ENCODE measurements at places on chromosomes 3 and 15.

DNA sequence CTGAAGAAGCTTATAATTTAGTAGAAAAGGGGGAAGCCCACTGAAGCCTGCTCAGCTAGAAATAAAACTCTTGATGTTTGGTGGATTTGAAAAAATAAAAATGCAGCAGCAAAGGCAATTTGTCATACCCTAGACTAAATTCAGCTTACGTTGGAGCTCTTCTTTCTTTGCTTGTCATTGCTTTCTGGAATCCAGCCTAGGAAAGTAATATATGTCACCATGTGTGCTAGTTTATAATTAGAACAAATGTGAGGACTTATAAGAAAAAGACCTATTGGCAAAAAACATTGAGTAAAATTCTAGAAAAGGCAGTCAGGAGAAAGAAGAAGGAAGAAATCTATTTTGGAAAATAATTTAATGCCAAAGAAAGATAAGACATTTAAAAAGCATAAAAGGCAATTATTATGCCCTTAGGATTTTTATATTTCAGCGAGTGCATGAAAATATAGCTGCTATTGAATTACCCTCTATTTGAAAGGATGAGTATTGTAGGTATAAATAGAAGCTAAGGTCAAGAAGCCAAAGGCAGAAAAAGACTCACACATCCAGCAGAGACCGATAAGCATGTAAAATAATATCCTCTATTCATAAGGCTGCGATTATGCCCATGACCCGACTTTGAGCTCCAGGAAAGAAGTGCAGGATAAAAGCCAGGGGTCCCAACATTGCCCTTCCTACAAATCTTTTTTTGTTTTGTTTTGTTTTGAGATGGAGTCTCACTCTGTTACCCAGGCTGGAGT is 10.6 kb upstream of the BTBD1 start:
- DNase-seq: no peak

DNA sequence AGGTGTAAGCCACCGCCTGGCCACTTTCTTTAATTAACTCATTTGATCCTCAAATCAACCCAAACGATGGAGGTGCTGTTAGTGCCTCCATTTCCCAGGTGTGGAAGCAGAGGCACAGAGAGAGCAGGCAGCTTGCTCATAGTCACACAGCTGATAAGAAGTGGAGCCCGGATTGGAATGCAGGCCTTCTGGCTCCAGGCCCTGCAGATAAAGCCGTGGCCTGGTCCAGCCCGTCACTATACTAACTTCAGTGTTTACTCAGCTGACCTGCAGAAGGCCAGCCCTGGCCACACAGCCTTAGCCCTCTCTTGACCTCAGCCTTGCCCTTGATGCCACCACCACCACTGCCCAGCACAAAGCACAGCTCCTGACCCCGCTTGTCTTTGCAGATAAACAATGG is 116.7 kb downstream of the NUP210 start:
- DNase-seq: no peak

DNA sequence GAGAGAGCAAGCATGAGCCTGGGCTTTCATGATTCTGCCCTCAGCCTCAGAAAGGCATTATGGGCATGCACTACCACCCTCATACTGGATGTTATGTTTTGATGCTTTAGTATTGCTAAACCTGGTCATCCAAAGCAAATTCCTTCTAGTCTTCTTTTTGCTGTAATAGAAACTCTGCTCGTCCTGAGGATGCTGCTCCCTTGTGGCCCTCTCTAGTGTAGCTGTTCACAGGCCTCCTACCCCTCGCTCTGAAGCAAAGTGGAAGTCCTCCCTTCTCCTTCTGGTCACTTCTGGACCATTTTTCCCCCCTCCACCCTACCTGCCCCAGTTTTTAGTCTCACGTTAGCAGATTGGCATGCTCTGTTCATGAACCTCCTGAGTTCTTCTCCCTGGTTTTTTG is 22.9 kb upstream of the CCNL1 start:
- DNase-seq: no peak

DNA sequence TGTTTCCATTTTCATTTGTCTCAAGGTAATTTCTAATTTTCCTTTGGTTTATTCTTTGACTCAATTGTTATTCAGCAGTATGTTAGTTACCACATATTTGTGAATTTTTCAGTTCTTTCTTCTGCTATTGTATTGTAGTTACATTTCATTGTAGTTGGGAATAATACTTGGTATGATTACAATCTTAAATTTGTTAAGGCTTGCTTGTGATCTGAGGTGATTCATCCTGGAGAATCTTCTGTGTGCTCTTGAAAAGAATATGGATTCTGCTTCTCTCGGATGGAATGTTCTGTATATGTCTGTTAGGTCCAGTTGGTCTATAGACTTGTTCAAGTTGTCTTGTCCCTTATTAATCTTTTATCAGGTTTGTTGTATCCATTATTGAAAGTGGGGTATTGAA is 63.4 kb upstream of the VEPH1 start:
- DNase-seq: no peak

DNA sequence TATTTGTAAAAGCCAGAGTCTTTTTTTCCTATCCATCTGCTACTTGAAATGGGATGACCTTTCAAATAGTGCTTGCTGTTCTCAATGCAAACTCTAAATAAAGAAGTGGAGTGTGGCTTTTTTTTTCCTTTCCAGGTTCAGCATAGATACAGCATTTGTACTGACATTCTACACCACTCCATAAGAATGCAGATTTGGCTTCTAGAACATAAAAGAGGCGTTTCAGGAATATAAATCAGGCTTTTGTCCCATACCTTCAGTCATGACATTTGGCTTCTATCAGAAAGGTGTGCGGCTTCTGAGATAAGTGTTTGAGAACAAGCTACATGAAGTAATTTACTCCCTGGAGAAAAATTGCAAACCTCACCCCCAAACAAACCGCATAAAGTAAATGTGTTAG is 553.1 kb downstream of the FHIT start:
- no peak for DNase-seq

DNA sequence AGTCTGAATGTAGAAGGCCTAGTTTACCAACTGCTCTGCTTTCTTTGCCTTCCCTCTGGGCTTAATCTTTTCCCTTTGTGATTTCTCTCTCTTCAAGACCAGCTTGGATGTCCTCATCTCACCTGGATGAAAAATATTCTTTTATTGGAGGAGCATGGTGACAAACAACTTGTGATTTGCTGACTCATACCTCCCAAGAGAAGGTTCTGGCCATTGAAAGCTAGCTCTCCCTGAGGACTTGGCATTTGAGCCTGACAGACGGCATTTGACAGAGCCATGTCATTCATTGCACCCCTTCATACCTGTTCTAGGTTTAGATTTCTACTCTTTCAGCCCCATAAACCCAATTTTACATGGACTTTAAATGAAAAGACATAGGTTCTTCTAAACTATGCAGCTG is 33.3 kb downstream of the ATG7 start:
- no peak for DNase-seq

DNA sequence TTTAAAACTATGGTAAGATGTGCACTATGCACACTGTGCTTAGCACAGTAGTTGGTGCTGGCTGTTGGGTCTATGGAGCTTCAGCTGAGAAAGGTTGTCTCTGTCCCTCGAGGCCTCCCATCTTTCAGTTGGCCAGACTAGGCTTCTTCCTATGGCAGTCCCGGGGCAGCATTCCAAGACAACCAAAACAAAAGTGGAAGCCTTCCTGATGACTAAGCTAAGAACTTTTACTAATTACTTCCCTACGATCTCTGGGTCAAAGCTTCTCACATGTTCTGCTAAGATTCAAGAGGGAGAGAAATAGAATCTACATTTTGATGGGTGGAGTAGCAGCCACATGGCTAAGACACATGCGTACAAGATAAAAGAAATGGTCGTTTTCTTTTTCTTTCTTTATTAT is 342.8 kb downstream of the TUSC7 start:
- no peak for DNase-seq

DNA sequence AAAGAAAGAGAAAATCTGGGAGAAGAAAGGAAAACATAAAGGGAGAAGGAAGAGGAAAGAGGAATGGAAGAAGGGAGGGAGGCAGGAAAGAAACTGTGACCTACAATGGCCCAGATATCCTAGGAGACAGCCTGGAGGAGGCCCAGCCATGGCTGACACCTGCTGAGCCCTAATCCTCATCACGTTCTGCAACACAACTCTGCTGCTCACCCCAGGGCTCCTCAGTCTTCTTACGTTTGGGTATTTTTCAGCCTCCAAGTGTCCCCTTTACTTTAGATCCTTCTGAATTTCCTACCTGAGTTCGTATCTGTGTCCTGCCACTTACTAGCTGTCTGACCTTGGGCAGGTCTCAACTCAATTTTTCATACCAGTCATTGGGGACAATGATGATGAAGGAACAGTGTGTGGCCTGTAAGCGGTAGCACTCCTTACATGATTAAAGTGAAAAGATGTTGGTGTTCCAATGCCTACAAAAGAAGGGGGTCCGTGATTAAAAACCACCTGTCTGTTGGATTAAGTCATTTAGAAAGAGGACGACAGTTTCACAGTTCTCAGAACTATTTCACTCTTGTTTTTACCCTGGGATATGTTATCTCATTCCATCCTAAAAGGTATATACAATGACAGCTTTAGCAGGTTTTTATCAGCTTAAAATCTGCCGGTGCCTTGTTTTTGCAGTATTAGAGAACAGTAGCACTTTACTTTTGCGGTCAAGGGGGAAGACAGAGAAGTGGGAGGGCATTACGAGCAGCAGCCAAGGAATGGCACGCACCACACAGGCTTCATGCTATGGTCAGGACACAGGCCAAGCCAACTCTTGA is 47.4 kb downstream of the CCR4 start:
- DNase-seq: no peak

- no peak for DNase-seq
Measured at GRCh38 chr3:152299249-152299976, 30.7 kb downstream of the MBNL1 start.

- no peak for DNase-seq
Measured at GRCh38 chr3:114639171-114639570, 345.3 kb downstream of the TIGIT start.

- DNase-seq: no peak
Measured at GRCh38 chr3:162295323-162295983, 798.8 kb downstream of the OTOL1 start.
